Activated B cell treated with CpG ODN at 0.5 μM for 24 hours (primary cell): ENCODE measurements at places on chromosomes 2 and 18. TPM values are rescaled to one million over a fixed set of nuclear protein-coding genes. Genes with fewer than 3 reads are reported as not detected.

DNA sequence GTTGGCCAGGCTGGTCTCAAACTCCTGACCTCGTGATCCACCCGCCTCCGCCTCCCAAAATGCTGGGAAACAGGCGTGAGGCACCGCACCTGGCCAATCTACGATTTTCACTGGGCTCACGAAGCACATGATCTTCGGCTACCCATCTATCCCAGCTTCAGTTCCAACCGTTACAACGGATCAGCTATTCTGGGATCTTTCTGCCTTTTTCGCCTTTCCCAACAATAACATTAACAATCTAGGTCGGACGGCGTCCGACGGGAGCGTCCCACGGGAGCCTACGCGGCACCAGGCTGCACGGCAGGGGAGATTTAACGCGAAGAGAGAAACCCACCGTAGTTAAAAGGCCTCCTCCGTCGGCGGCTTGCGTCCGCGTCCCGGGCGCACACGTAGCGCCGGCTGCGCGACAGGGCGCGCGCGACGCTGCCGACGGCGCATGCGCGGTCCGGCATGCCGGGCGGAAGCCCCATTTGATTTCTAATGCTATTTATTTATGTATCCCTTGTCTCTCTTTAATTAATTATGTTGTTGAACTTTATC is at the start of gene MSL3B:
TSS of gene MSL3B (minus strand) at position 394 of the 540 bp plus-strand sequence.
- peak; percentile 57 for DNase-seq

DNA sequence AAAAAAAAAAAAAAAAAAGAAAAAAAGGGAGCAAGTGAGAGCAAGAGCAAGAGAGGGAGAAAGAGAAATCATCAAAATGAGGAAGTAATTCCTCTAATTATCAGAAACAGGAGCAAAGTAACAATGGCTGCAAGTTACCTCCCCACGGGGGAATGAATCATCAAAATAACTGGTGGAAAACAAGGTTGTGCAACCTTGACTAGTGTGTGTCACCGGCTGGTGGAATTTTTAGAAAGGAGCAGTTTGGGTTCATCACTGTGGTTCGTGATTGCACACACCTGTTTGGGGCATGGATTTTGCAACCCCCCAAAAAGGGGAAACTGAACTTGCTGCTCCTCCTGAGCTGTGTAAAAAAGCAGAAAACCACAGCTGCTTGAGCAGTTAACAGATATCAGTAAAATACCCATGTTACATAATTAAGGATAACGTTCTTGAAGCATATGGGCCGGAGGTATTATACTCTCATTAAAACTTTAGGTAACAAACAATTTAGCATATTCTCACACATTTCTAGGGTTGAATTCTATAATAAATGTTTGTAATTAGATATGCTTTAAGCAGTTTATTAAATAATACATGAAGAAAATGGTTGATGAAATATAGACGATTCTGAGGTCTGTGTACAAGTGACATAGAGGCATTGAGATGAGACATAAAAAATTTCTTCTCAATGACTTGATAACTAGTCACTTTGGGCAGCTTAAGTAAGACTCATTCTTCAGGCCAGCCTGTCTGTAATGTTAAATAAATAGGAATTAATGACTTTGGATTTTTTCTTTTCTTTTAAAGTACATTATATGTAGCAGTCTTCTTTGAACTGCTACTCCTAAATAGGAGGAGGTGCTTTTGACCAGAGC is 184.2 kb upstream of the ZEB2 start:
- DNase-seq, result peak; percentile 27

GRCh38 chr18:57230861-57231585 is 84.1 kb downstream of the BOD1L2 start:
- no peak for DNase-seq

DNA sequence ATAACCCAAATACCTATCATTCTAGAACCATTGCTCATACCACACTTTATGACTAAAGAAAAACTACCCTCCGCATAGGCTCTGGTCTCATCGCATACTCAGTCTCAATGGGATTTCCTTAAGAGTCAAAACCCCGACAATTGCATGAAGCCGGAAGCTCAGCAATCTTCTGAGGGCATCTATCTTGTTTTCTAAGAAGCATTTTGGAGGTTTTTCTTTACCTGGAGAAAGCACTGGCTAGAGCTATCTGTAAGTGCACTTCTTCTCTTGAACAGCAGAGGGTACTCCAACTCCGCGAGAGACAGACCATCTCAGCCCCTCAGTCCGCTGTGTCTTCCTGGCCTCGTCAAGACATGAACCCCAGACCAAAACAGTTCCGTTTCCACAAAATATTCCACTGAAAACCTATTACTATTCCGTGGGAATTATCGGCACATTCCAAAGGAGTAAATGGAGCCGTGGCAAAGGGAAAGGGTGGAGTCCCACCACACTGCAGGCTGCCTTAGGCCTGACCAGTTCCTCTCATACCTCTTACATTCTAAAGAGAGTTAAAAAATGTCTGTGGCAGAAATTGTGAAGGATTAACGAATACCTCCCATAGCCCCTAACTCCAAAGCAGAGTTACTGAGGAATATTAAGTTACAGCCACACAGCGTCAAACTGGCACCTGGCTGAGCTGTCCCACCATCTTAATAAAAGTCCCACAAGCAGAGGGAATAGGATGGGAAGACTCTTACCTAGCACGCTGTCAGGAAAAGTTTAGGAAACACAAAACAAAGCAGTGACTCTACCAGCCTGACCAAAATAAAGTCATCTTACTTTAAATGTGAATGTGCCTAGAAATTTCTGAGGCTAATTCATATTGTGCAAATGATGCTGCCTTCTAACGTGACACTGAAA is 325.6 kb upstream of the VRK2 start:
- peak; percentile 16 for DNase-seq

GRCh38 chr2:240777456-240778212 is 42.4 kb downstream of the KIF1A start:
- DNase-seq, result no peak

DNA sequence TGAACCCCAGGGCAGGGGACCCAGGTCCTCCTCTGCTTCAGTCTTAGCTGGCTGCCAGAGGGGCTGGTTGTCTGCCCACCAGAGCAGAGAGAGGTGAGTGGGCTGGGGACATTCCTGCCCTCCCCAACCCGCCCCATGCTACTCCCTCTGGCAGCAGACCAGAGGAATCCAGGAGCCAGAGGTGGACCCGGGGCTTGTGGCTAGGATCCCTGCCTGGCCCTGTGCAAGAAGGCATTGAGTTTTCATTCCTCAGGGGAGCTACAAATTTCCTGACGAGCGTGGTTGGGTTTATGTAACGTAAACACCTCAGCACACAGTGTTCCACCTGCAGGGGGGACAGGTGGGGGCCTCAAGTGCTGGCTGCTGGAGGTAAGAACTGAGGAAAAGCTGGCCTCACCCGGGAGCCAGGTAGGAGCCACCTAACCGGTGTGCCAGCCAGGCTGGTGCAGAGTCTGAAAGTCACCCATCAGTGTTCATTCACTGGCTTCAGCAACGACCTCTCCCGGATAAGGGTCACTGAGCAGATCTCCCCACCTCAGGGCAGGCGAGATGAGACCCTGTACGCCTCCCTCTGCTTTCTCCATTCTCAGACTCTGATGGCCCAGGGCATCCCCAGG is 246.8 kb downstream of the DYSF start:
- no peak for DNase-seq

- no peak for DNase-seq
Observed at GRCh38 chr2:228367356-228367755, 185.9 kb upstream of the SPHKAP start.

DNA sequence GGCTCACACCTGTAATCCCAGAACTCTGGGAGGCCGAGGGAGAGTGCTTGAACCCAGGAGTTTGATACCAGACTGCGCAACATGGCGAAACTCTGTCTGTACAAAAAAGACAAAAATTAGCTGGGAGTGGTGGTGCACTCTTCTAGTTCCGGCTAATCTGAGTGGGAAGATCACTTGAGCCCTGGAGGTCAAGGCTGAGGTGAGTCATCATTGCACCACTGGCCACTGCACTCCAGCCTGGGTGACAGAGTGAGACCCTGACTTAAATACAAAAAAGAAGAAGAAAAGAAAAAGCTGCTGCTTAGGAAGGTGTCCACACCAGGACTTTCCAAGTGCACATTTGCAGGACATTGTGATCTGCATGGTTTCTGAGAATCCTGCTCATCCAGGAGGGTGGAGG is 16.4 kb downstream of the SKOR2 start:
- DNase-seq, result no peak

DNA sequence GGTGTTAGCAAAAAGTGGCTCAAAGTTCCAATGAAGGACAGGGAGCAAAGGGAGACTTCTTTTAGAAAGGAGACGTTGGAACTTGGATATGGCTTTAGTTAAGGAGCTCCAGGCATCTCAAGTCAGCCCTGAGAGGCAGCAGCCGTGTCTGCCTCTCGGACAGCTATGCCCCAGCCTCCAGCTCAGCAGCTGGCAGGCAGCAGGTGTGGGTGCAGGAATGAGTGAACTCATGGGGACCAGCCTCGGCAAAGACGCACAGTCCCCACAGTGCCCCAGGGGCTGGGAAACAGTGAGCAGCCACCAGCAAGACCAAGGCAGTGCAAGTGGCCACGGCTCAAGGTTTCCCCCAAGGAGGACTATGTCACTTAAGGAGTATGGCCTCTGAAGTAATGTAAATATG is 1.6 kb upstream of the LRRFIP1 start:
- no peak for DNase-seq

DNA sequence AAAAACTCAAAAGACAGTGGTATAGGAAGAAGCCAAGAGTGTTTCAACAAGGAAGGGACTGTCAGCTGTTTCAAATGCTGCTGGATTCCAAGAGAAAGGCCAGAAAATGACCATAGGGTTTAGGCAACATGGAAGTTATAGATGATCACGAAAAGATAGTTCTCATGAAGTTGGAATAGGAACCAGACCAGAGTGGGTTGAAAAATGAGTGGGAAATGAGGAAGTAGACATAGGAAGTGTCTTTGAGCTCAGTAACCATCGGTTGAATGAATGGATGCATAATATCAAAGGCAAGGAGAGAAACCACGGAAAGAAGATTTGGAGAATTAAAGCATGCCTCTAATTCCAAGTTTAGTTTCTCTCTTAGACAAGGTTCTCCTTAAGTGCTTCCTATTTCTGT is 1.3 kb downstream of the NCAPH start:
- DNase-seq, result no peak

- no peak for DNase-seq
Observed at GRCh38 chr2:11540996-11541692, 7.3 kb downstream of the GREB1 start.

GRCh38 chr2:127416506-127417001 is 1.7 kb upstream of the PROC start:
- no peak for DNase-seq

GRCh38 chr2:18597618-18598017 is 8.2 kb upstream of the NT5C1B start:
- no peak for DNase-seq

- DNase-seq, result no peak
Observed at GRCh38 chr2:105800036-105800713, 55.5 kb downstream of the NCK2 start.

DNA sequence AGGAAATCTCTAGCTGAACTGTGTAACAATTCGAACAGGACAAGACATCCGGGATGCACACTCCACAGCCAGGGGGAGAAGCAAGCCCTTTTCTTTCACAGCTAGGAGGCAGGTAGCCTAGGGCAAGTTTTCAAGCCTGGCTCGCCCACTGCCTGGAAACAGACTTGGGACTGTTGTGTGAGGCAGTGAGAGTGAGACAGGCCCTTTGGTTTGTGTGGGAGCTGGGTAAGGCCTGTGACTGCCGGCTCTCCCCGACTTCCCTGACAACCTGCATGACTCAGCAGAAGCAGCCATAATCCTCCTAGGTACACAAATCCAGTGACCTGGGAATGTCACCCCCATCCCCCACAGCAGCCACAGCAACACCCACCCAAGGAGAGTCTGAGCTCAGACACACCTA is 179.7 kb downstream of the WDPCP start:
- DNase-seq, result no peak

DNA sequence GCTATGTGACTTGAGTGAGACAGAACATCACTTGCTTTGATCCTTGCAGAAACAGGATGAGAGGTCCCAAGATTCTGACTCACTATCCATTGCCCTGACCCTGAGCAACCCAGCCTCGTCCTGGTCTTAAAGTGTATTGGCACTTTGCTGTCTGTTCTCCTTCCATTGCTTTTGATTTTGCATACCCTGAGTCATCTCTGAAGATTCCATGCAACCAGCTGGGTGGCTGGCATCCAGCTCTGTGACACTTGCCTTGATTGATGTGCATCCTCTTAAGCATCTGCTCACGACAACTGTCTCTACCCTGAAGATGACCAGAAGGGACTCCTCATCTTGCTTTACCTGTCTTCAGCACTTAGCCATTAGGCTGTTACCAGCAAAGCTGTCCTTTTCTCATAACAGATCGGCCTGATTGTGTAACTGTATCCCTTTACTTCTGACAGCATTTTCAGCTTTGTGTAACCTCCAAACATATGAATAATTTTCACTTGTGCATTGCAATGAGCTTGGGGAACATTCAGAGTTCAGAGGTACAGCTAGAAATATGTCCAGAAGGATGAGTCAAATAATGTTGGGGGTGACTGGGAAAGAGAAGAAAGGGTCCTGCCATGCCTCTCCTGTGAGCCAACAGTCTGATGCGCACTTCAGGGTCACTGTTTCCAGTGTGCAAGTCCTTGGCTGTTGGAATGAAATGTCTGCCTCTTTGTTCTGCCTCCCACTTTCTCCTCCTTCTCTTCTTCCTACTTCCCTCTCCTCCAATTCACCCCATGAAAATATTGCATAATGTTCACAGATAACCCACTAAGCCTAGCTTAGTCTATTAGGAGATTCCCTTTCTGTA is 249.7 kb upstream of the OSR1 start:
- no peak for DNase-seq

- no peak for DNase-seq
Observed at GRCh38 chr2:10519394-10519740, 71.2 kb upstream of the ODC1 start.

- no peak for DNase-seq
Observed at GRCh38 chr2:123209202-123209601, 815.9 kb upstream of the CNTNAP5 start.

Gene UGT1A10
- total RNA-seq, result not detected in 2 replicates

Gene RDH14
- 18.7 and 19.6 TPM in 2 replicates for total RNA-seq

Gene EML6
- 25.3 and 31.5 TPM in 2 replicates for total RNA-seq

Gene TBR1
- 0.02 and 0.07 TPM in 2 replicates for total RNA-seq

Gene ZAP70
- total RNA-seq, result 2.8 and 4.8 TPM in 2 replicates

Gene CCDC85A
- not detected in 2 replicates for total RNA-seq

Gene HAAO
- total RNA-seq, result 11.4 TPM in 2 replicates

Gene SCG2
- 0.15 and 0.35 TPM in 2 replicates for total RNA-seq

Gene LCT
- total RNA-seq, result not detected in 2 replicates

Gene ACMSD
- not detected in 2 replicates for total RNA-seq
